Muscle of back (tissue), 13 donors: ENCODE measurements at places on chromosomes 2 and 18.

DNA sequence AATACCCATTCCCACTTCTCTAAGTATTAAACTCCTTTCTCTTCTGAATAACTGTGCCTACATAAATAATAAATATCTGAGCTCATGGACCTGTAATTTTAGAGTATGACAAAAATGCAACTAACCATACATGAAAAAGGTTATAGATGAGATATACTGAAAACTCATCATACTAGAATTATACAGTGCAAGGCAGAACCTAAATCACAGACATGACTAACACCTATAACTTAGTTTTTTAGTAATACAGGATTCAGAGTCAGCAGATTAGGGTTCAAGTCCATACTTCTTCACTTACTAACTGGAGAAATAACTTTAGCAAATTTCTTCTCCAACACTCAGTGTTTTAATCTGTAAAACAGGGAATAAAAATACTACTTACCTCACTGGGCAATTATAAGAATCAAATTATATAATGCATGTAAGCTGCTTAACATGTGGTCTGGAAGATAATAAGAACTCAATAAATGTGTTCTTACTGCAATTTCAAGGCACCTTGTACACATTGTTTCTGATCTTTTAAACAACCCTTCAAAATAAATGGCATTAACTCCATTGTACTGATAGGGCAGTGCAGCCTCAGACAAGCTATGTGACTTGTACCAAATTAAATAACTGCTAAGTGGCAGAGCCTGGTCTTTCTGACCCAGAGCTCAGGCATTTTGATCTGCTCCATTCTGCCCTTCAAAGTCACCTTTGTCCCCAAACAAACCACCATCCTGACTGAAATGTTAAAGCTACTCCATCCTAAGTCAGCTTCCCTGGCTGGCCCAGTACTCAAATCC is 39.6 kb upstream of the KLF7 start:
- DNase-seq = no peak

- DNase-seq = no peak
Observed at GRCh38 chr2:119291588-119292167, 68.0 kb downstream of the STEAP3 start.

- peak; percentile 29 for DNase-seq
Observed at GRCh38 chr18:11751341-11752115, 62.5 kb downstream of the GNAL start.

DNA sequence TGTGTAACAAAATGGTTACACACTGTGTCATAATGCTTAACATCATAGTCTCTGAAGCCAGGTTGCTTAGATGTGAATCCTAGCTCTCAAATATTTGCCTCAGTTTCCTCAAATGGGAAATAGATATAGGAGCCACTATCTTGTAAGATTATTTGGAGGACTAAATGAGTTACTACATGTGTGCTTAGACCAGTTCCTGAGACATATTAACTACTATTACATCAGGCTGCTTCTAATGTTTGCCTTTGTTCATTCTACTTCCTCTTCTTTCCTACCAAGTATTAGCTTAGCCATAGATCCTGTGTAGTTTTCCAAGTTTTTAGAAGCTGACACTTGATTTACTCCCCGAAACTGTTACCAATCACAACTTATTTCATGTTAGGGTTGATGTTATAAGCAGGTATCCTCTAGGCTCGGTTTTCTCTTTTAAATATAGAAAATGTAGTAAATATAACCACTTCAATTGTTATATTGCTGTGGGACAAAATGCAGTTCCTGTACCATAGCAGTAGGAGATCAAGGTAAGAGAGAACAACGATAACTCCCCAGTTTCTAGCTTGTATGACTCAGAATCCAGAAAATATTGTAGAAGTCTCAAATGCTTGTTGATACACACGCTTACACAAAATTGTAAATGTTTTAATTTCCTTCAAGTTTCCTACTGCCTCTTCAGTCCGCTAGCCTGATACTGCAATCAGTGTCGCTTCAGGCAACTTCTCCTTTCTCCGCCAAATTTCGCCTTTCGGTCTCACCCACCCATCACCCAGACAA is 751 bp upstream of the DNAJC10 start:
- peak; percentile 12 for DNase-seq

DNA sequence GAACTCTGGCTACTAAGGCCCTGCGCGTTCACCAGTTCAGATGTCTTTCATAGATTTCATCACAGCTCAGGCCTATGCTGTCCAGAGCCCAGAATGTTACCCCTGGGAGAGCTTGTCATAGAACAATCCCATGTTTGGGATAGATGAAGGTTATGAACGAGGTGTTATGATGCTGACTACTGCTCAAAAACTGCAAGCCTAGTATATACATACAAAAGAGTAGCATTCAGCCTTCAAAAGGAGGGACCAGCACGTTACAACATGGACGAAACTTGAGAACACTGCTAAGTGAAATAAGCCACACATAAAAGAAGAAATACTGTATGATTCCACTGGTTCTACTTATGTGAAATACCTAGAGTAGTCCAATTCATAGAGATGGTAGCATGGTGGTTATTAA is 401.9 kb downstream of the NBAS start:
- DNase-seq = no peak

DNA sequence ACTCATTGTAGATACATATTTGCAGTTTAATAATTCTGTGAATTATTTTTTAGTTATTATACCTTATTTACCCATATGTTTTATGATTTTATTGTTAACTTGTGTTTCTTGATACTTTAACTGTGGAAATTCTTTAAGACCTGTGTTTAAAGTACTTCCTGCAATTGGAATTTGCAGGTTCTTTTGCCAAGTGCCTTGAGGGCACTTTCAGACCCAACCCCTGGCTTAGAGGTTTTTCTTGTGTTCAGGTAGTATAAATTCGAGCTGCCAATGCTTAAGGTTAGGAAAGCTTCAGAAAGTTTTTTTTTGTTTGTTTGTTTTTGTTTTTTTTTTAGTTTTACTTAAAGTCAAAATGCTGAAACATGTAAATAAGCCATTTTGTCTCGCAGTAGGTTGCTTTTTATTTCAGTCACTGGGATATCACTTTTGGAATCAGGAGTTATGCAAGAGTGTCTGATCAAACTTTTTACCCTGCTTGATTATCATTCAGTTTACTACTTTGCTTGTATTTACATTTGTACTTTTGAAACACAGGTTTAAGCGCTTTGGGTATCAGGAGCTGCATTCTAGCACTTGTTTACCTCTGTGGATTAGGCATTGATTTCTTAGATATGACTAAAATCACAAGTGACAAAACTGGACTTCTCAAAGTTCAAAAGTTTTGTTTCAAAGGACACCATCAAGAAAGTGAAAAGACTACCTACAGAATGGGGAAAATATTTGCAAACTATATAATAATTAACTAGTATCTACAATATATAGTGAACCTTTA is 31.8 kb downstream of the TDRD15 start:
- DNase-seq = no peak

DNA sequence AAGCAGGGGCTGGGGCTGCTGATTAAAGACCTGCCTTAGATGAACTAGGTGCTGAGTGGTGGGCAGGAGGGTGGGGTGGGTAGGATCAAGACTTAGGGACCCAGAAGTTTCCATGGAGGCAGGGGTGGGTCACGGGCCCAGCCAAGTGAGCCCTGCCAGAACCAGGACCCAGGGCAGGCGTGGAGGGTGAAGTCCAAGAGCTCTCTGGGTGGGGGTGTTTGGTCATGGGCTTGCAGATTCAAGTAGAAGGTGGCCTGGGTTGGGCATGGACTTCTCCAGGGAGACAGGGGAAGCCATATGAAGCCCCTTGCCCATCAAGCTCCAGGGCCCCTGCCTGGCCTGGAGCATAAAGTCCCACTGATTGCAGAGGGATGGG is 168.8 kb downstream of the SMAD7 start:
- DNase-seq = no peak

- DNase-seq = no peak
Observed at GRCh38 chr2:41137031-41137430, 685.1 kb upstream of the SLC8A1 start.

GRCh38 chr2:212227755-212228154 is 310.8 kb downstream of the ERBB4 start:
- peak; percentile 66 for DNase-seq

GRCh38 chr2:120105360-120105759 is 92.5 kb downstream of the EPB41L5 start:
- DNase-seq = no peak

DNA sequence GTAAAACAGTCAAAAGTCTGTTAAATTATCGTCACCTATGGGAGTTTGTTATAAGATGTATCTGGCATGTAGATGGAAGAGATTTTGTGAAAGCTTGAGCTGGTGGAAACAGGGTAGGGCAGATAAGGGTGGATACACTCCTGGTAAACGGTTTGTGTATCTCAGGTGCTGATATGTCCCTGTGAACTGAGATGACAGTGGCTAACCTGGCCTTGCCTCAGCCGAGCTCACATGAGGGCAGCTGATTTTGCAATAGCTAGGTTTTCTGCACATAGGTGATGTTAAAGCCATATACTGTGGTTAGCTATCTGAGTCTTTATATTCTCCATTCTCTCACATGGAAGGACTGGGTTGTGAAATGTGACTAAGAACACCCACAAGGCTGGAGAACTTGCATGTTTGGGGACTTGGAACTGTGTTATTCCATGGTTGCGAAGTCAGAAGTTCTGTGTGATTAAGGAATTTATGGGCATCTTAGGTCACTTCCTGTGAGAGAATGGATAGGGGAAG is 205.1 kb downstream of the TPGS2 start:
- DNase-seq = no peak

- peak; percentile 31 for DNase-seq
Observed at GRCh38 chr2:101012706-101013181, 10.7 kb downstream of the RPL31 start.

DNA sequence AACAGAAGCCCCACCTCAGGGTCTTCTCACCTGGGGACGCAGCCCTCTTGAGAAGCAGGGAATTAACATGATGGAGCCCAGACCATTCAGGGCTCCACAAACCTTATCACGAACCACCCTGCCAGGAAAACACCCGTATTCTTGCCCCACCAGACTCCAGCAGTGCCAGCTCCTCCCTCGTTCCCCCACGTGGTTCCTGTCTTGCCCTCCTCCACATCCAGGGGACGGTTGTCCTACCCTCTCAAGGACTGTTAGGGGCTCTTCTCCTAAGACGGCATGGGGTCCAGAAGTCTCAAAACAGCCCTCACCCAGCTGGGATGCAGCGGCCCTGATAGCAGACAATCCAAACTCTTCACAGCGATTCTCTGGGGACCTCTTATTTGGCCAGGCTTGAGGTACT is 372.2 kb upstream of the HS6ST1 start:
- DNase-seq = no peak

- DNase-seq = no peak
Observed at GRCh38 chr2:190854726-190855125, 25.9 kb upstream of the GLS start.

DNA sequence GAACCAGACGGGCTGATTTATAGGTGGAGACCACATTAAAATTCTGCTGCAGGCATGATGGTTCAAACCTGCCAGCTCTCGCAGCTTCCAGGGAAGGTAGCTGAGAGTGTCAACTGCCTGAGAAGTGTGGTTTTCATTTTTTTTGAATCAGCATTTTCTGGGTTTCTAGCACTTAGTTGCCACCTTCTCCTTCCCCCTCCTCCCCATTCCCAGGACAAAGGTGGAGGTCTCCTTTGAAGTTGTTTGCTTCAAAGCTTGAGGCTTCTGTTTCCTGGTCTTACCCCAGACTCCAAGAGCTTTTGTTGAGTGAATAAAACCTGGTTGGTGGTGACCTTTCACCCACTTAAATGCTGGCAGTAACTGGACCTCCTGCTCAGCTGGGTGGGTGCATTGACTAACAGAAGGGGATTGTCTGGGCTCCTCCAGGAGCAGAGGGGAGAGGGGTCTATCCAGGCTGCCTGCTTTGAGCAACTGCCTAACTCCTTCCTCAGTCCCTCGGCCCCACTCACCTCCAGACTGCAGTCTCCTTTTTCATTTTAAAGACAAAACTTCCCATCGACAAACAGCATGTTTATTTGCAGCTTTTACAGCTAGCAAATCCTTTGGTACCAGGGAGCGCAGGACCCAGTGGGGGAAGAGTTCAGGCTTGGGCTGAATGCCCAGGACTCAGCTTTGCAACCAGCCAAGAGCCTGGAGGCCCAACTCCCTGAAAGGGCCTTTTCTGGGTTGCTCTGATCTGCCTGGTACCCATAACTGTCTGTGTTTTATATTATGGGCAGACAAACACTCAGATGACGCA is 3.5 kb downstream of the RHOB start:
- DNase-seq = peak; percentile 88

DNA sequence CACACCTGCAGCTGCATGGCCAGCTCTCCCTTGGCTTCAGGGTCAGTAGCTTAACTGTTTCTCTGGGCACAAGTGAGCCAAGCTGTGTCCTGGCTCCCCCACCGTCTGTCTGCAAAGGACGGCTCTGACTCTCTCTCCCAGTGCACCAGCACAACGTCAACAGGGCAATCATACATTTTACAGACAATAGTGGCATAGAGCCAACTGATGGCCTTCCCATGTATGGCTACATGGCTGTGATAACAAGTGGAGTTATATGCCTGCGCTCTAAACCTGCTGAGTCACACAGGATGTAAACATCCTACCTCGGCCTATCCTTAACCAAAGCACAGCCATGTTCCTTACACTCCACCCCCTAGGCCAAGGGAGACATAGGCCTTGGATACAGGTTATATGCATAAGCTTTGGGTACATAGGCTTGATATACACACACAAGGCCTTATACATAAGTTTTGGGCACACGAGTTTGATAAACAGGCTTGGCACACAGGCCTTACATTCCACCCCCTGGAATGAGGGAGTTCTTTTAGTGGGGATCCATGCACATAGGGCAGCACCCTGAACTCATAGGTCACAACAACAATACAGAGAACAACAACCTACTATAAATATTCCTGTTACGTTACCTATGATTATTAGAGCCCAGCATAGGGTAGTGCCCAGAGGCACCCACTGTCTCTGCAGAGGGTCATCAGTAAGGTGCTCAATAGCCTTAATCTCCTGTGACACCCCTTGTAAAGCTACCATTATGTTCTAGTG is 17.7 kb downstream of the PHOSPHO2 start:
- no peak for DNase-seq

DNA sequence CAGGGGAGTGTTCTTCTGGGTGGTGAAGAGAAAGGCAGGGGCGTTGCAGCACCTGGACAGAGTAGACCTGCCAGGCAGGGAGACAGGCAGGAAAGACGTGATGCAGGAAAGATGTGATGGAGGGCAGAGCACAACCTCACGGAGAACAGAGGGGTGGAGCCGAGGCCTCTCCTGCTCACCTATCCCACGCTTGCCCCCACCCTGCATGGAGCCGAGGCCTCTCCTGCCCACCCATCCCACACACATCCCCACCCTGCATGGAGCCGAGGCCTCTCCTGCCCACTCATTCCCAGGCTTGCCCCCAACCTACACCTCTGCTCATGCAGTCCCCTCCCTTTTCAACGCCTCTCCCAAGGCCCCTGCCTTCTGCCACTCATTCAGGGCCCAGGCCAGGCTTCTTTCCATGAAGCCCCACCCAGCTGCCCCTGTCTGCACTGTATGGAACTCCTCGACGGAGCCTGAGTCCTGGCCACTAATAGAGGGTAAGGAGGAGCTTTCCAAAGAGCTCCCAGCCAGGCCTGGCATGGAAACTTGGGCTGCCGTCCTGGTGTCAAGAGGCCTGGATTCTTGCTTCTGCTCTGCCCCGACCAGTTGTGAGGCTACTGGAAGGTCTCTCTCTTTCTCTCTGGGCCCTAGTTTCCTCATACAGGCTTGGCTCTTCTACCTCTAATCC is 32.0 kb upstream of the LOXHD1 start:
- no peak for DNase-seq
